ENCODE measurements at places on chromosomes 1 and 21.

DNA sequence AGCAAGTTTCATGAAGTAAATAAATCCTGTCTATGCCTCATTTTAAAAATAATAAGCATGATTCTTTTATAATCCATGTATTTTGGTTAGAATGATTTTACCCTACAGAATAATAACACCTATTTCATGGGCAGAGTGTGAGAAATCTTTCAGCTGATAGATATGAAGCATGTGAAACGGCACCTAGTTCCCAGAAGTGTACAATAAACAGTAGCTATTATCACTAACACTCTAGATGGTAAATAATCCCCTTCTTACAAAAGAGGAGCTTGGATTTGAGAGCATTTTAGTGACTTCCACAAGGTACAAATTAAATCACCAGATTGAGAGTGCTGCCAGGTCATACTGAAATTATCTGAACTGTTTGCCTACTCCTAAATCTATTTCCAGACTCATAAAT is 95.3 kb upstream of the NRIP1 start:
- DNase-seq, result no peak

GRCh38 chr21:31693222-31693621 is 33.7 kb downstream of the SOD1 start:
- no peak for DNase-seq

- DNase-seq, result no peak
These were observed 8.6 kb downstream of the SMAP2 start for GRCh38 chr1:40382108-40382460.

GRCh38 chr21:18000981-18001686 is 182.0 kb upstream of the C21orf91 start:
- no peak for DNase-seq

DNA sequence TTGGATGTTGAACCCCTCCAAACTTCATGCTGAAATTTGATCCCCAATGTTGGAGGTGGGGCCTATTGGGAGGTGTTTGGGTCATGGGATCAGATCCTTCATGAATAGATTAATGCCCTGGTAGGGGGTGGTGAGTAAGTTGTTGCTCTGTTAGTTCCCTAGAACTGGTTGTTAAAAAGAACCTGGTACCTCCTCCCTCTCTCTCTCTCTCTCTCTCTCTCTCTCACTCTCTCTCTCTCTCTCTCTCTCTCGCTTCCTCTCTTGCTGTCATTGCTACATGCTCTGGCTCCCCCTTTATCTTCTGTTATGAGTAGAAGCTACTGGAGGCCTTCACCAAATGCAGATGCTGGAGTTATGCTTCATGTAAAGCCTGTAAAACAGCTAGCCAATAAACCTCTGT is 498.2 kb upstream of the NR5A2 start:
- no peak for DNase-seq

GRCh38 chr1:210645582-210646257 is 317.0 kb downstream of the HHAT start:
- DNase-seq, result no peak

GRCh38 chr1:55472784-55473183 is 257.6 kb upstream of the USP24 start:
- no peak for DNase-seq

GRCh38 chr1:169124459-169124858 is 18.0 kb downstream of the ATP1B1 start:
- DNase-seq, result no peak

DNA sequence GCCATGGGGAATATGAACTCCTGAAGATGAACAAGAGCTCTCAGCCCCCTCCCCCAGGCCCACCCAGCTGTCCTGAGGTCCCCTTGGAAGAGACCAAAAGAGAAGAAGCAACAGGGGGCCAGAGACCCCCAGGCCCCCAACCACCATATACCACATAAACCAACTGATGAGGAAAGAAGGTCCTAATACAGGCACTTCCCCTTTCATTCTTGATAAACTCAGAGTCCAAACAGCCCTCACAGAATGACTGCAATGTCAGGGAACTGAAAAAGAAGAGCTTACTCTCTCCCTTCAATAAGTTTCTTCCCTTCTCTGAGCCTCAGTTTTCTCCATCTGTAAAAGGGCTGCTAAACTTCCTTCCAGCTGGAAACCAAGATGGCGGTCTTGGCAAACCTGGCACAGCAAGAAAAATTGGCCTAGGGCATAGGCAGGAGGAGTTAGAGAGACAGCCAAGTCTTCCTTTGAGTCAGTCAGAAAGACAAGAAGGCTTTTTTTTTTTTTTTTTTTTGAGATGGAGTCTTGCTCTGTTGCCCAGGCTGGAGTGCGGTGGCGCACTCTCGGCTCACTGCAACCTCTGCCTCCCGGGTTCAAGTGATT is 90.5 kb downstream of the VWA5B1 start:
- no peak for DNase-seq

DNA sequence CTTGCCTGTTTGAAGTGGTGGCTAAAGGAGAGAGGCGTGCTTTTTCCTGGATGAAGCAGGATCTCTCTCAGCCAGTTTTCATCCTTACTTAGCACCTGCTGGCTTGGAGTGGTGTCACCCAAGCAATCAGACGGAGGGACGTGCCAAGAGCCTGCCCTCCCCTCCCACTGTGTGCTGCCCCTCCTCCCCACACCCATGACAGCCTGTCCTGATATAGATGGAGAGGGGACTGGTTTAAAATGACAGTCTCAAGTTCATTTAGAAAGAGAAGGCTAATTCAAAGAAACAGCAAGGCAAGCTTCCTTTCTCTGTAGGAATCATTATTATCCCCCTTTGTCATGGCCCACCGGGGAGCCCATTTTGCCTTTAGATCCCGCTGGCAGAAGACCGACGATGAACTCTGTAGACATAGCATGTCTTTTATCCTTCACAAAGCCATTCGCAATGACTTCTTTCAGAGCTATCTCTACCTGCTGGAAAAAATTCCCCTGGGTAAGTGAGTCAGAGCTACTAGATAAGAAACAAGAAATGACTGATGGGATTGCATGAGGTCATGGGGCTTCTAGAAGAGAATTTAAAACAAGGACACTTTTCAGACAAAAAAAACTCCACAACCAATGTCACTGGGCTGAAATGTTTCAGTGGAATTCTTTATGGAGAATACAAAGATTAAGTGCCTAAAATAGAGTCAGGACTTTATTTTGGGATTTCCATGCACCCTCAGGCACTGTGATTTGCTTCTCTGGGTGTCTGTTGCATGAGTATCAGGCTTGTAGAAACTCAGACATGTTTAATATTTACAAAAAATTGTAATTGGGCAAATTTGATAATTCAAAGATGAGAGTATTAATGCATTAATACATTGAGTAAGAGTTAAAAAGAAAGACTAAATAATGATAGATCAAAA is at the start of gene NTMT2:
Gene NTMT2, plus strand, starts transcription at position 190 of the 907 bp plus-strand sequence. Its CDS starts 149 bp downstream, at position 339.
- no peak for DNase-seq

DNA sequence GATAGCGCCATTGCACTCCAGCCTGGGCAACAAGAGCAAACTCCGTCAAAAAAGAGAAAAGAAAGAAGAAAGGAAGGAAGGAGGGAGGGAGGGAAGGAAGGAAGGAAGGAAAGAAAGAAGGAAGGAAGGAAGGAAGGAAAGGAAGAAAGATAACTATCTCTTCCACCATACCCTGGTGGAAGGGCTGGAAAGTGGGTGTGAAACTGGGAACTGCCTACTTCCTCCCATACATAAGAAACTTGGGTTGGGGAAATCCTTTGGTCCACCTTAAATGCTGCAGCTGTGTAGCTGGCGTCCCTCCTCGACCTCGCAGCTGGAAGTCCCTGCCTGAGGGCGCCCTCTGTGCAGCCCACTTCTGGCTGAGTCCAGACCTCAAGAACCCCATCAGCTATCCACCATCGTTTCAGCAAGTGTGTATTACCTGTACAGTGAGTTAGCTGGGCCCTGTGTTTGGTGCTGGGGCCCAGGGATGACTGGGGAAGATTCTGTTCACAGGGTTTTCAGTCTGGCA is 4.6 kb upstream of the FAM167B start:
- no peak for DNase-seq

Data from GDM1 (cell line).